ENCODE measurements at places on chromosomes 6 and 20.
A peak's percentile ranks its signal among the peaks of the same experiment; 100 is the strongest.

DNA sequence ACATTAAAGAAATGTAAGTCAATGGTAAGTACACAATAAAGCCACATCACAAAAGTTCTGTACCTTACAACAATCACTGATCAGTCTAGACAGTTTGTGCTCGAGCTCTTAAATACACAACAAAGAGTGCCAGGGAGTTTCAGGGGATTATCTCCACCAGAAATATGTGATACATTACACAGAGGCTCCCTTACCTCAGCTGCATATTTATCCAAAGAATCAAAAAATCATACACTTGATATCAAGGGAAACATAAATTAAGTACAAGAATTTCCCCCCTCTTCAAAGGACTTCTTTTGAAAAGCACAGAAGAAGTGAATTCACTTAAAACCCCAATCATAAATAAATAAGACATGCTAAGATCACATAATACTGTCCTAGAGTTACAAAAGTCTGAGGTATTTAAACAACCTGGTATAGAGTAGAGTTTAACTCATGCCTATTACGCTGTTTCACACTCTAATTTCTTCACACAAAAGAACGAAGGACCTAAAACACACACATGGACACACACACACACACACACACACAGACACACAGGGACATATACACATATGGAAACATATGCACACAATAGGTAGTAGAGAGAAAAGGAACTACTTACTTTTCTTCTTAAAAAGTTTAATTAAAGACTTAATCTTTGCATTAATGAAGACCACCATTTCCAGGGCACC is 528 bp downstream of the NHSL1 start:
- no peak for DNase-seq

DNA sequence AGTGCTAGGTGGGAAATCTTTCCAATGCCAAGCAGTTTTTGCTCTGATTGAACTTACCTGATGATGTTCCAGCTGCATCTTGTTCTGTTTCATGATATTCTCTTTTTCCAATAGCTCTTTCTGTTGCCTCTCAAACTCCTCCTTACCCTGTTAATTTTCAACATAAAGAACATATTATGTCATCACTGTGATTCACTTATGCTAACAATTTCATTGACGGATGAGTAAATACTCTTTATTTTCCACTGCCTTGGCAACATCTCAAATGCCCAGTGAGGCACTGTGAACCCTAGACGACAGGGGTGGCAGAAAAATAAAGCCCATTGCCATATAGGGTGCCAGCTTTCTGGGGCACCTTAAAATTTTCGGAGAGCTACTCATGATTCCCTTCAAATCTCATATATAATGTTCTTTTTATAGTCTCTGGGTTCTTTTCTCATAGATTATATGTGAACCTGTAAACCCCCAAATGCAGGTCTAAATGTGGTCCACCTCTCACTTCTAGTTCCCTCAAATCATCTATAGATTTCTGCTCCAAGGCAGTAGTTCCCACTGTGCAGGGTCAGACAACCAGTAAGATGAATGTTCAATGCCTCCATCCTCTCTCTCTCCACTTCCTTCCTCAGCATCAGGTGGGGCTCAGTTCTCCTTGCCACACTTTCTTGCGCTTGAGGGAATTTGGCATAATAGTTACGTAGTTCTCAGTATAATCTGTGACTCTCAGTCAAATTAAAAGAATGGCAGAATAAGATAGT is 44.1 kb downstream of the NEDD9 start:
- no peak for DNase-seq

DNA sequence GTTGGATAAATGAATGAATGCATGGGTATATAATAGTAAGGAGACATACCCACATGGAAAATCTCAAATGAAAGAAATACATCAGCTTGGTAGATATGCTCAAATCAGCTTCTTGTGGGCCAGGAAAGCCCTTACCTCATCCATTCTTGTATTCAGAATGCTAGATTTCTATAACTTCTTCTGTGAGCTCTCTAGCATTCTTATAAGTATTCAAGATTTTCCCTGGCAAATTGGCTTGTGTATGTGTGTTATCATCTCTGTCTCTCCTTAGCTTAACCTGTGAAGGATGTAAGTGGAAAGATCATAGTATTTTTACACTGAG is 100.8 kb downstream of the OR2B2 start:
- no peak for DNase-seq

GRCh38 chr6:43286980-43287716 is 10.9 kb upstream of the SLC22A7 start:
- no peak for DNase-seq

GRCh38 chr20:1269850-1270249 is 3.8 kb downstream of the SNPH start:
- no peak for DNase-seq

DNA sequence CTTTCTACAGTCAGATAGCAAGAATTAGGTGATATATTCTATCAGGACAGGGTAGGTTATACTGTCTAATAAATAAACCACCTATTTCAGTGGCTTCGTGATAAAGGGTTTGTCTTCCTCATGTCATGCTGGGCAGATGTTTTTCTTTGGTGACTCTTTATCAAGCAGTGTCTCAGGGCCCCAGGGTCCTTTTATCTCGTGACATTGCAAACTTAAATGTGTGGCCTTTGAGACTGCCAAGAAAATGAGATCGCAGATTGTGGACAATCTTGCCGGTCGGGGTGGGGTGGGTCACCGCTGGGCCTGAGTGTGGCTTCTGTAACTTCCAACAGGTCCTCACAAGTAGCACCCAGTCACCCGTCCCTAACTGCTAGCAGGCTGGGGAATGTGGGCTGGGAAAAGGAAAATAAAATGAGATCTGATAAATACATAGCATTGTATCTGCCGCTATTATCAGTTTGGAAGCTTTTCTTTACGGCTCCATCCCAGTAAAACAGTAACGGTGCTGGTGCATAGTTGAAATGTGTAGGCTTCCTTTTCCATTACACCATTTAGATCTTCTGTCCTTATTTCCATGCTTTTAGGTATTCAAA is 50.5 kb upstream of the BMP6 start:
- no peak for DNase-seq

- DNase-seq = no peak
Measured at GRCh38 chr6:169571123-169571962, 130.5 kb downstream of the WDR27 start.

GRCh38 chr6:159059141-159059540 is 14.3 kb upstream of the TAGAP start:
- DNase-seq = no peak

- no peak for DNase-seq
Measured at GRCh38 chr6:160418370-160418769, 70.2 kb downstream of the SLC22A3 start.

DNA sequence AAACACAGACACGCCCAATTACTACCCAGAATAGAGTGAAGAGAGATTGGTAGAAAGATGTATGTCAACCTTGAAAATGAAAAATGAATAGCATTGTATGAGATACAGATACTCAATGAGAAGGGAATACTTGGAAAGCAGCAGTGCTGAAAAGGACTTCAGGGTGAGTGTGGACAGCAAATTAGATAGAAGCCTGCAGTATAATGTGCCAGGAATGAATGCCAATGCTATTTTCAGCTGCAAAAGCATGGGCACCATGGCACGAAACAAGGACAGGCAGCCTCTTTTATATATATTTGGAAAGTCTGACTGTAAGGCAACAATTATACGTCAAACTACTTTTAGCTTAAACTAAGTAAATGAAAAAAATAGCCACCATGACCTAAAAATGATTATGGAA is 118.2 kb downstream of the PTCHD4 start:
- no peak for DNase-seq

- no peak for DNase-seq
Measured at GRCh38 chr6:34074064-34074742, 71.7 kb downstream of the GRM4 start.

- DNase-seq = no peak
Measured at GRCh38 chr20:17505636-17506517, 25.3 kb downstream of the BFSP1 start.

GRCh38 chr6:55726144-55726543 is 147.2 kb upstream of the HMGCLL1 start:
- no peak for DNase-seq

GRCh38 chr6:144285798-144286502 is 815 bp downstream of the UTRN start:
- DNase-seq = peak; percentile 37

GRCh38 chr6:168007592-168008338 is 10.3 kb downstream of the KIF25 start:
- no peak for DNase-seq

DNA sequence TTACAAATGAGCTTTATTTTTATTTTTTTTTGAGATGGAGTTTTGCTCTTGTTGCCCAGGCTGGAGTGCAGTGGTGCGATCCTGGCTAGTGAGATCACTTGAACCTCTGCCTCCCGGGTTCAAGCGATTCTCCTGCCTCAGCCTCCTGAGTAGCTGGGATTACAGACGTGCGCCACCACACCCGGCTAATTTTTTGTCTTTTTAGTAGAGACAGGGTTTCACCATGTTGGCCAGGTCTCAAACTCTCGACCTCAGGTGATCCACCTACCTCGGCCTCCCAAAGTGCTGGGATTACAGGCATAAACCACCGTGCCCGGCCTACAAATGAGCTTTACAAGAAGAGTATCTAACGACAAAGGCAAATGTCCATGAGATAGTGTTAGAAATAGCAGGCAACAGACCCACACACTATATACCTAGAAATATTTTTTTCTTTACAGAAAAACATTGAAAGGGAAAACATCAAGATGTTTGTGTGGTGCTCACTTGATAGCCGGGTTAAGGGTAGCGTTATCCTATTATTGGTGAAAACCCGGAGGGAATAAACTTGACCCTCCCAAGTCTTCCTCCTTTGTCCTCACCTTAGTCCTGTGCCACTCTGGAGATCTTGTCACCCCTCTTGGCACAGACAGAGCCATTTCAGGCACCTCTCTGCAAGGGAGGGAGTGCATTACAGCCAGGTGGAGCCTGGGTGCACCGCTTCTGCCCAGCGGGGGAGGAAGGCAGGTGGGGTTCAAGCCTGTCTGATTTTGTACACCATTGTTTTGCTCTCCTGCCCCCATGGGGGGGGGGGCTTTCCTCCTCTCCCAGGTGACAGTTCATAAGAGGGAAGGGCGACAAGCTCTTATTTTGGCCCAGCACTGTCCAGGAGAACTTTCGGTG is 21.0 kb upstream of the AVP start:
- no peak for DNase-seq

GRCh38 chr6:44706011-44706410 is 318.5 kb downstream of the CDC5L start:
- no peak for DNase-seq

DNA sequence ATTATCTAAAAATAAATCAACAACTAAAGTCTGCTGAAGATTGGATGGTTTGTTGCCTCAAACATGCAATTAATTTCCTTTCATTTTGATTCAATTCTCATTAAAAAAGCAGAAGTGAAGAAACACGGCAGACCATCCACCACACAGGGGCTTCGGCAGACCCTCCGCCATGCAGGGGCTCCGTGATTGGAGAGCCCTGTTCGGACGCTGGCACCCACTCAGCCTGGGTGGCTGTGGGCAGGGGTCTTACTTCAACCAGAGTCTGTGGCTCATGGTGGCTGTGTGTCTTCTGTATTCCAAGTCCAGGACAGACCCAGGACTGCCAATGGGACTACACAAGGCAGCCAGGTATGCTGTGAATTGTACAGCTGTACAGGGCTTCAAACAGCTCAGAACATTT is 86.9 kb upstream of the FRMD1 start:
- DNase-seq = no peak

DNA sequence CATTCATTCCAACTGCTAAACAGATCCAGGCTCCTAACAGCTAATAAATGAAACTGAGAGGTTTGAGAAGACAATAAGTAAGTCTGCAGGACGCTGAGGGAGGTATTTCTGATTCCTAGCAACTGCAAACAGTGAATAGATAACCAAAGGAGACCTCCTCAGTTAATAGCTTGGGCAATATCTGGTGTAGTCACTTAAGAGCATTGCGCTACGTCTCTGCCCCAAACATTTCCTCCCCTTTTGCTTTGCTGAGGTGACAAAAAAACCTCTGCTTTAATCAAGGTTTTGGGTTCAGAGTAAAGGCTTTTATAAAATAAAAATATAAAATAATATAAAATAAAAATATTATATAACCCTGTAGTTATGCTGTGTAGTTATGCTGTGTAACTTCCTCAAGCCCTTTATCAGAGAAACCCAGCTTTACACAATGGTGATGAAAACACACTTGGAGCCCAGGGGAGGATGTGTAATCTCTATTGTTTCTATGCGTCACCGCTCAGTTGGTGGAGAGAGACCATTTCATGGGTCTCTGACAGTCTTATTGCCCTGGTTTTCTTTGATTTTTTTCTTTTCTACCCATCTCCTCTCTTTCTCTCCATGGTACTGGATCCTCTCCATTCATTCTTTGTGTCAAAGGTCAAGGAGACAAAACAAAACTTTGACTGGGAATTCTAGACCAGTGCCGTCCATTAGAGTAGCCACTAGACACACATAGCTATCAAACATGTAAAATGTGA is 18.9 kb upstream of the CALHM5 start:
- no peak for DNase-seq

- no peak for DNase-seq
Measured at GRCh38 chr6:47129129-47129528, 87.0 kb upstream of the ADGRF1 start.

DNA sequence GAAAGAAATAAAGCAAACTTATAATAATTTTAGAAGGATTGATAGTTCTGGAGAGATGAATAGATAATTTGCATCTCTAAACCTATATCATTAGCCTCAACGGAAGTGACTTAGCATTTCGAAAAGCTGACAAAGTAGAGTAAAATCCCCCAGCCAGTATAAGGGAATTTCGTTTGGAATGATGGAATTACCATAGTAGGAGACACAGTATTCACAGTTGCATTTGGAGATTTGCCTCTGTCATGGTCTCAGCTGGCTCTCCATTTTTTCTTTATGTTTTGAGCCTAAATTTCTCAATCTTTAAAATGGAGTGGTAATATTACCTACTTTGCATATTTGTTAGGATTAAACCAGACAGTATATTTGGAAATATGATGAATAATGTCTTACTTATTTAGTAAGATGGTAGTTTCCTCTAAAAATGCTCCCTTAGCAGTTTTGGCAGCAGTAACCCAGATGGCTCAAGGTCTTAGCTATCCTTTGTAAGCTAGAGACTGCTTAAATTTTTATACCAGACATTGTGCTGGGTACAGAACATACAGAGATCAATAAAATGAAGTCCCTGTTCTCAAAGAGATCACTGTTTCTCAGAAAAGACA is 58.2 kb downstream of the SMAP1 start:
- no peak for DNase-seq

DNA sequence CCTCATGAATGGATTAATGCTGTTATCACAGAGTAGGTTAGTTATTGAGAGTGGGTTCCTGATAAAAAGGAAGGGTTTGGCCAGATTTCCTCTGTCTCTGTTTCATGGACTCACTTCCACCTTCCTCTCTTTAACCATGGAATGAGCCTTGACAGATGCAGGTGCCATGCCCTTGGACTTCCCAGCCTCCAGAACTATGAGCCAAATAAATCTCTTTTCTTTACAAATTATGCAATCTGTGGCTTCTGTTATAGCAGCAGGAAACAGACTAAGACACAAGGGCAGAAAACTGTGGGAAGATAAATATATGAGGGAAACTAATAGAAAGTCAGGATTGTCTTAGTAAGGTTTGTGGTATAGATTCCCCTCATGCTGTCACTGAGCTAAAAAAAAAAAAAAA is 106.5 kb downstream of the QRSL1 start:
- DNase-seq = no peak

GRCh38 chr6:5012519-5012918 is 8.7 kb upstream of the RPP40 start:
- no peak for DNase-seq

Data from CD4-positive, alpha-beta memory T cell (primary cell).